ENCODE measurements at places on chromosomes 7 and 10. TPM values are rescaled to one million over a fixed set of nuclear protein-coding genes. Genes with fewer than 3 reads are reported as not detected.

The TMEM72 gene
- not detected for total RNA-seq

The ATRNL1 gene
- not detected for total RNA-seq

The SDHAF3 gene
- total RNA-seq: 8.1 TPM

The MBL2 gene
- total RNA-seq: not detected

The PRF1 gene
- total RNA-seq: not detected

The MPP7 gene
- total RNA-seq: 0.34 TPM

The NPS gene
- total RNA-seq: not detected

The SLC35G1 gene
- 2.9 TPM for total RNA-seq

All from mammary microvascular endothelial cell (primary cell).